Right atrium auricular region (tissue), 2 donors: ENCODE measurements at places on chromosomes 3 and 15. TPM values are rescaled to one million over a fixed set of nuclear protein-coding genes. Genes with fewer than 3 reads are reported as not detected.

Gene LINGO1
- total RNA-seq, result 9.4 TPM

Gene KY
- 0.33 TPM for total RNA-seq

Gene GLDN
- 1.9 TPM for total RNA-seq

DNA sequence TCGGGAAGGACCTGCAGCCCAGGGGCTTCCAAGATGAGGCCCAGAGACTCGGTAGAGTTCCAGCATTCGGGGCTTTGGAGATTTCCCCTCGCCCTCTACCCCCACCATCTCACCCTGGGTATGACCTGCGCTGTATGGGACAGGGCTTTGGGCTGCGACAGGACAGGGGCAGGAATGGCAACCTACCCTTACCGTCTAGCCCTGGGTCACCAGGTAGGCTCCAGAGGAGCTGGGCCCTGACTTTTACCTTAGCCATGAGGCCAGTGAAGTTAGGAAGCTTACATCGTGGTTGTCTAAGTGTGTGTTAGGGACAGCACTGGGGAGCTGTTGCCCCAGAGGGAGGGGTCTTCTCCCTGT lies 683 bp downstream of the PPM1M start:
- no peaks in the 10 kb centered on the region for H3K27me3 ChIP-seq
- peak overlapping the region; percentile 65 for H3K4me3 ChIP-seq
- peak overlapping the region; percentile 86 for H3K27ac ChIP-seq
- H3K4me1 ChIP-seq, result no peaks in the 10 kb centered on the region

DNA sequence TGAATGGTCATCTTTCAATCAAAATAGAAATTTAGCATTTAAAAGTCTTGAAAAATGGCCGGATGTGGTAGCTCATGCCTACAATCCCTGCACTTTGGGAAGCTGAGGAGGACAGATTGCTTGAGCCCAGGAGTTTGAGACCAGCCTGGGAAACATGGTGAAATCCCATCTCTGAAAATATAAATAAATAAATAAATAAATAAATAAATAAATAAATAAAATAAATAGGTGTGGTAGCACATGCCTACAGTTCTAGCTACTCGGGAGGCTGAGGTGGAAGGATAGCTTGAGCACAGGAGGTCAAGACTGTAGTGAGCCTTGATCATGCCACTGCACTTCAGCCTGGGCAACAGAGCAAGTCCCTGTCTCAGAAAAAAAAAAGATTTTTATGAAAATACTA lies 25.9 kb downstream of the SLC30A4 start:
- no peaks in the 10 kb centered on the region for H3K27me3 ChIP-seq
- no peak overlapping the region for H3K27ac ChIP-seq
- H3K36me3 ChIP-seq, result no peaks in the 10 kb centered on the region
